NAMALWA (cell line): ENCODE measurements at places on chromosomes 3 and 15.

GRCh38 chr15:59349680-59350420 lies 22.8 kb downstream of the MYO1E start:
- DNase-seq: no peak

GRCh38 chr3:43966530-43966929 lies 275.2 kb upstream of the TOPAZ1 start:
- DNase-seq: no peak

DNA sequence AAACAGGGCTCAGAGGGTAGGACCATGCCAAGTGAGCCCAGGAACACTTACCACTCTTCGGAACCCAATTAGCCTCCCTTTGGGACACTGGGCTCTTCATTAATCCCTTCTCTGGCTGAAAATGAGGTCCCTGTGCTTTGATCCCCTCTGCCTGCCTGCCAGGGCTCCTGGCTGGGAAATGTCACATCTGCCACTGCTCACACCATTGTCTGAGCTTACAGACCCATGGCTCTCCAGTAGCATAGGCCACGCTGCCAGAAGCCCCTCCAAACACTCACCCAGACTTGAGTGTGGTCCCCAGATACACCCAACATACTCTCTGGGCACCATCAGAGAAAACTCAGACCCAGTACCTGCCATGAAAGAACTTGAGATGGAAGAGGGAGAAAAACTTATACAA lies 287.3 kb downstream of the XXYLT1 start:
- DNase-seq: no peak

DNA sequence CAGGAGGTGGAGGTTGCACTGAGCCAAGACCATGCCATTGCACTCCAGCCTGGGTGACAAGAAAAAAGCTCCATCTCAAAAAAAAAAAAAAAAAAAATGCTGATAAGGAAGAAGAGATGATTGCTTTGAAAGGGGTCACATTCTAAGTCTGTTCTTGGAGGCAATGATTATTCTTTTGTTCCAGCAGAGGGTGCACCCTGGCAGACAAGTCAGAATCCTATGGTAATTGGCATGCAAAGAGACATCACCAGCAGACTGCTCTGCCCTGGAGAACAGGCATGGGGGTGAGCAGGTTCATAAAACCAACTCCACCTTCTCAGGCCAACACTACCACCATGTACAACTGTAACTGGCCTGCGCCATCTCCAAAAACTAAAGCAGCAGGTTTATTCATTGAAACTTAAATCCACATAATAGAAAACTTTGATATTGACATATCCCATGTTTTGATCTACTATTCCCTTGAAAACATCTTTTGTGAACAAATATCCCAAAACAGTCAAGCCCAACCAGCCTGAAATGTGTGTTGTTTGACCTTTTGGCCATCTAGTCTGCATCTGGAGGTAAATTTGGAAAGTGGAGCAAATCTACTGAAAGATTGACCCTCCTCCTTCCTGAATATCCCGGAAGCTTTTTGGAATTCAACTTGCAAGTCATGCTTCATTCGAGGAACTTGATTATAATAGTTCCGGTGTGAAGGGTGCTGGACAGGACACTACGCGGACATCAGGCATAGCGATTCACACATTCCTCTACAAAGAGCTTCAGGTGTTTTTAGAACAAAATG lies 100.3 kb downstream of the MECOM start:
- peak; percentile 37 for DNase-seq

DNA sequence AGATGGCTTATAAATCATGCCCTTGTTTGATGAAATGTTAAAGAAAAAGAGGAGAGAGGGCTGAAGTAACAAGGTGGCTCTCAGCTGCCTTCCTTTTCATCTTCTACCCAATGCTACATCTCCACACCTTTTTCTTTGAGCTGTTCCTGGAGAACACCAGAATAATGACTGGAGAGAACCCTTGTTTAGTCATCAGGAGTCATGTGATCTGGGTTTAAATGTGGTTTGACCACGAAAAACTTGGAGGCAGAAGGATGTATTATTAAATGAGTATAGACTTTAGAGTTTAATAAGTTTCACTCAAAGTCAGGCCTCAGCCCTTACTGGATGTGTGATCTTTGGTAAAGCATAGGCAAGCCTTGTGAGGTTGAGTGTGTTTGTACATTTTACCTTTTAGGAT lies 230.3 kb upstream of the TBL1XR1 start:
- DNase-seq: no peak
